ENCODE measurements at places on chromosomes 13 and 19. TPM values are rescaled to one million over a fixed set of nuclear protein-coding genes. Genes with fewer than 3 reads are reported as not detected.

DNA sequence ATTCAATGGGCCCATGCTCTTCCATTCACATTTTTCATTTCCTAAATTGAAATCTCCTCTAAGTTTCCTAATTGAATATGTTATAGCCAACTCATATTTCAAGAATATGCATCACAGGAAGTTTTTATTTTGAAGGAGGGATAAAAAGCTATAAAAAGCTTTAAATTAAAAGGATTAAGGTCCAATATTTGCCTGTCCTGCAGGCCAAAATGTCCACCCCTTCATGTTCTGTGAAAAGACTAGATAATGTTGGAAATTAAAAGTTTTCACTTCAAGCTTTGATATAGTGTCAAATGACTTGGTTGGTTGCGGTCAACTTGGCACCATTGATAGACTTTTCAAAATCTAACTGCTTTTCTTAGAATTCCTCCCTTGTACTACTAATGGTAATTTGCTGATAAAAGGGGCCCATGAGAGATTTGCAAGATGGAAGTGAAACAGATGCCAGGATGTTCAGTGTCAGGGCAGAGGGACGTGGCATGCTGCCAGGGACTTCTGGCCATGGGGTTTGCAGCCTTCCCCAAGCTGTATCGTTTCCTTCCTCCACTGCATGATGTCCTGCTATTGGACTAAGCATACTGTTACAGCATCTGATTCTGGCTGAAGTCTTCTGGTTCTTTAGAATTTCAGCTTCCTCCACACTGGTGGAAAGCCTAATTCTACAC lies 547.3 kb upstream of the MIR17HG start:
- H3K27me3 ChIP-seq: no peaks in the 10 kb centered on the region
- H3K4me3 ChIP-seq: no peak overlapping the region
- no peak for DNase-seq
- H3K27ac ChIP-seq: no peak overlapping the region
- no peaks in the 10 kb centered on the region for H3K36me3 ChIP-seq

The JUNB gene
- 125 TPM for total RNA-seq

The NFIX gene
- total RNA-seq: 54.2 TPM

DNA sequence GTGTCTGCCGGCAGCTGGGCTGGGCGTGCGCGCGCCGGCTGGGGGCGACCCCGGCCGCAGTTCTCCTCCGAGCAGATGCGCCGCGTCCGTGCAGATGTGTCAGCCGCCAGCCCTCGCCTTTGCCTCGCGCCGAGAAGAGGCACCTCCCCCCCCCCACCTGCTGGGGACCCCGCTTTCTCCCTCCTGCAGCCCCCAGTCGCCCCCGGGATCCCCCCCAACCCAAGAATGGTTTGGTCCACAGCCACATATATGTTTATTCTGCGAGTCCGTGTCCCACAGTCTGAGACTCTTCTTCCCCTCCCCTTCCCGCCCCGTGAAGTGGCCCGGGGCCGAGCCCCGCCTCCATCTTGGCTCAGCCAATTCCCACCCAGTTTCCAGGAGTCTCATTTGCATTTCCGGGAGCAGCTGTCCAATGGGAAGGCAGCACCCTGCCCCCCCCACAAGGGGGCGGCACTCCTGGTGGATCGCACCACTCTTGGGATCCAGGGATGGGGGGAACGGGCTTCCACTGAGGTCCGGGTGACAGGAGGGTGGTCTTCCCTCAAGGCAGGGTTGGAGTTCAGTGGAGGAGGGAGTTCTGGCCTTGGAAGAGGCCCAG lies 8.6 kb downstream of the ISOC2 start:
- no peak overlapping the region for H3K4me3 ChIP-seq
- peaks cover 21% of the 10 kb centered on the region for H3K4me1 ChIP-seq
- H3K27me3 ChIP-seq: peaks cover 31% of the 10 kb centered on the region
- peak; percentile 88 for DNase-seq

The ADM5 gene
- total RNA-seq: 1.5 TPM

DNA sequence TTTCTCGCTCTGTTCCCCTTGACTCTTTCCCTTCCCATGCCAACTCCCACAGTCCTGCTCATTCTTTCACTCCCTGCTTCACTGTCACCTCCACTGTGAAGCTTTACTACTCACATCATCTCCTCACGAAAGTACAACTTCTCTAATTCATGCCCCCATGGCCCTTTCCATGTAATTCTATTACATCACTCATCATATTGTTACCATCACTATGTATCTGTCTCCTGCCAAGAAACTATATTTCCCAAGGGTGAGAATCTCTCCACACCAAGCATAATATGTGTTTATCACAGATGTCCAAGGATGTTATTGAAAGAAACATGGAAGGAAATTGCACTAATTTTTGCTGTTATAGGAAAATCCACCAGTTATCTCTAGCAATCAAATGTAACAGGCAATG lies 37.2 kb upstream of the LRCH1 start:
- H3K36me3 ChIP-seq: no peaks in the 10 kb centered on the region
- DNase-seq: no peak
- H3K4me1 ChIP-seq: no peaks in the 10 kb centered on the region
- no peaks in the 10 kb centered on the region for H3K27me3 ChIP-seq

The GAMT gene
- total RNA-seq: 16.6 TPM

The CCDC61 gene
- total RNA-seq: 5.4 TPM

GRCh38 chr19:14097532-14098151 lies 7.1 kb upstream of the SAMD1 start:
- peak overlapping the region; percentile 7 for H3K27ac ChIP-seq
- no peaks in the 10 kb centered on the region for H3K4me1 ChIP-seq
- no peak for DNase-seq
- peaks cover 69% of the 10 kb centered on the region for H3K36me3 ChIP-seq
- H3K27me3 ChIP-seq: no peaks in the 10 kb centered on the region

DNA sequence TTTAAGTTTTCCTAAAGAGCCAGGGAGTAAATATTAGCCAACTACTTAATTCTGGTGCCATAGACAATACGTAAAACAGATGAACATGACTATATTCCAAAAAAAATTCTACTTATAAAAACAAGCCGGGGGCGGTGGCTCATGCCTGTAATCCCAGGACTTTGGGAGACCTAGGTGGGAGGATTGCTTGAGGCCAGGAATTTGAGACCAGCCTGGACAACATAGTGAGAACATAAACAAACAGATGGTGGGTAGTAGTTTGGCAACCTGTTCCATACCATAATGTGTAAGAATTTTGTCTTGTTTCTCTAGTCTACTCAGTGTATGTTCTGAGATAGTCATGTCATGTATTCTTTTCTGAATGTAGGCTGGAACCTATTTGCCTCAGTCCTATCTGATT lies 25.4 kb downstream of the ITM2B start:
- H3K4me1 ChIP-seq: peaks cover 10% of the 10 kb centered on the region
- H3K4me3 ChIP-seq: no peak overlapping the region
- DNase-seq: no peak
- H3K36me3 ChIP-seq: peaks cover 99% of the 10 kb centered on the region

DNA sequence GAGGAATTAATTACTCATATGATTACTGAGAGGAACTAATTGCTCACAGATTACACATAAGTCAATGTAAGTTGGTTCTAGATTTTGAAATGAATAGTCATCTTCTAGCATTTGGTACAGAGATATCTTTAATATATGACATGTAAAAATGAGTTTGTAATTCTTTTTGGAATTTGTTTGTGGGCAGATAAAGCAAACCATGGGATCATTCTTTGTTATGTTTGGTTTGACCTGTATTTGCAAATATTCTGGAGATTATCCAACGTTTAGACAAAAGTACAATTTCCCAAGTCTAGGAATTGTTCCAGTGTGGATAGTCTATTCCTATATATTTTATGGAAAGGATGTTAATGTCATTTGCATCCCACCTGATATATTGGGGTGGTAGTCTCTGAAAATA lies 309.6 kb upstream of the EDNRB start:
- H3K4me3 ChIP-seq: no peak overlapping the region
- no peak for DNase-seq
- no peaks in the 10 kb centered on the region for H3K4me1 ChIP-seq
- no peaks in the 10 kb centered on the region for H3K27me3 ChIP-seq
- H3K27ac ChIP-seq: no peak overlapping the region
- no peaks in the 10 kb centered on the region for H3K36me3 ChIP-seq

The IGFL3 gene
- total RNA-seq: not detected

The IGFL2 gene
- not detected for total RNA-seq

- no peaks in the 10 kb centered on the region for H3K36me3 ChIP-seq
- DNase-seq: no peak
- no peak overlapping the region for H3K4me3 ChIP-seq
Measured at GRCh38 chr13:113874579-113875428, 10.9 kb upstream of the GAS6 start.

DNA sequence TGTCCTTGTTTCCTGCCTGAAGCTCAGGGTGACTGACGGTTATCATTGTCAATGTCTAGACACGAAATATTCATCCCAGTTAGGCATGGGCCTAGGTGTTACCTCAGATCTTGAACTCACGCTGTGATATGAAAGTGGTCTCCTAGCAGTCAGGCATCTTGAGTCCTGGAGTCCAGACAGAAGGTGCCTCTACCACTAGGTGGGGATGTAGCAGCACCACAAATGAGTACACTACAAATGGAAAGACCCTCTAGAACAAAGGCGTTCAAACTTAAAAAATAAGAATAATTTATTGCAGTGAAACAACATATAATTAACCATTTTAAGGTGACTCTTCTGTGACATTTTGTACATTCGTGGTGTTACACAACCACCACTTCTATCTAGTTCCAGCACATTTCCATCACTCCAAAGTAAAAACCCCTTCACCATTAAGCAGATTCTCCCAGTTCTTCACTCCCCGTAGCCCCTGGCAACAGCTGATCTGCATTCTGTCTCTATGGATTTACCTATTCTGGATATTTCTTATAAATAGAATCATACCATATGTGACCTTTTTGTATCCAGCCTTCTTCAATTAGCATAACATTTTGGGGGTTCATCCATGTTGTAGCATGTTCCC lies 11.9 kb upstream of the FRY start:
- no peaks in the 10 kb centered on the region for H3K27me3 ChIP-seq
- no peak for DNase-seq
- H3K4me1 ChIP-seq: no peaks in the 10 kb centered on the region

- H3K27ac ChIP-seq: no peak overlapping the region
- no peaks in the 10 kb centered on the region for H3K4me1 ChIP-seq
- no peaks in the 10 kb centered on the region for H3K36me3 ChIP-seq
Measured at GRCh38 chr13:36082806-36083205, 48.4 kb downstream of the DCLK1 start.

- DNase-seq: no peak
- no peak overlapping the region for H3K27ac ChIP-seq
- H3K4me1 ChIP-seq: no peaks in the 10 kb centered on the region
- H3K27me3 ChIP-seq: no peaks in the 10 kb centered on the region
- no peak overlapping the region for H3K4me3 ChIP-seq
Measured at GRCh38 chr13:79190932-79191331, 215.1 kb downstream of the RBM26 start.

DNA sequence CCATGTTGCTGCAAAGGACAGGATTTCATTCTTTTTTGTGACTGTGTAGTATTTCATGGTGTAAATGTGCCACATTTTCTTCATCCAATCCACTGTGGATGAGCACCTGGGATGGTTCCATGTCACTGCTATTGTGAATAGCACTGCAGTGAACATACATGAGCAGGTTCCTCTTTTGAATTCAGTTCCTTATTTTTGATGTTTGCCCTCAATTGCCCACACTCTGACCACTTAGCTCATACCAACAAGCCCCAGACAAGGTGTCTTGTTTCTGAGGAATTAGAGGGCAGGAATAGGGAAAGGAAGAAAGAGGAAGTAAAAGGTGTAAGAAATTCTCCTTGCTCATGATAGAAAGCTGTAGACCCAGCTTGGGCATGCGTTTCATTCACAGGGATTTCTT lies 244.2 kb upstream of the ZNF507 start:
- H3K4me3 ChIP-seq: no peak overlapping the region
- no peaks in the 10 kb centered on the region for H3K36me3 ChIP-seq
- no peaks in the 10 kb centered on the region for H3K27me3 ChIP-seq
- H3K27ac ChIP-seq: no peak overlapping the region

DNA sequence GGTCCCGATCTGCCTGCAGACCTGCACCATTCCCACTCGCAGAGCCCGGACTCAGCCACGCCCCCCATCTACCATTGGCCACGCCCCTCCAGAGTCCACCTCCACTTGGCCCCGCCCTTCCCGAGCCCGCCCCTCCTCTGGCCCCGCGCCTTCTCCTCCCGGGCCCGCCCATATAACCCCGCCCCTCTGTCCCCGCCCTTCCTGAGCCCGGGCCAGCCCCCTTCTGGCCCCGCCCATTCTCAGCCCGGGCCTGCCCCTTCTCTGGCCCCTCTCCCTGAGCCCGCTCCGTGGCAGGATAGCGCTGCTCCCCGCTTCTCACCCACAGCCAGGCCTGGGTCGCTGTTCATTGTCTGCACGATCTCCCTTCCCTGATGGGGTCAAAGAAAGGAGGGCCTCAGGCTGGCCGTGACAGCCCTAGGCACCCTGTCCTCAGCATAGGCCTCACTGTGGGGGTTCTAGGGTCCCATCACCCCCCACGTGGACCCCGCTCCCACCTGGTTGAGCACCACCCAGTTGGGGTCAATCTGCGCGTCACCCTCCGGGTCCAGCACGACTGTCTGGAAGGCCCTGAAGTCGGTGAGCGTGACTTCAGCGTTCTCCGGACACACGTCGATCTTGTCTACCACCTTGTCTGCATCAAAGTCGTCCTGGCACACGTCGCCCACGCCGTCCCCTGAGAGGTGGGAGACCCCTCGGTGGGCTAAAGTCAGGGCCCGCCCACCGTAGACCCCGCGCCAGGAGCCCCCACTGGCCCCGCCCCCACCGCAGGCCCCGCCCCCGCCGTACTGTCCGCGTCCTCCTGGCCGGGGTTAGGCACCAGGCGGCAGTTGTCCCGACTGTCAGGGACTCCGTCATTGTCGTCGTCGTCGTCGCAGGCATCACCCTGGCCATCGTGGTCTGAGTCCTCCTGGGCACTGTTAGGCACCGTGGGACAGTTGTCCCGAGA lies 5.7 kb downstream of the COMP start:
- peak; percentile 83 for DNase-seq
- peaks cover 57% of the 10 kb centered on the region for H3K27me3 ChIP-seq
- no peak overlapping the region for H3K27ac ChIP-seq

GRCh38 chr13:23866420-23867026 lies 22.7 kb downstream of the MIPEP start:
- no peaks in the 10 kb centered on the region for H3K36me3 ChIP-seq
- no peak overlapping the region for H3K4me3 ChIP-seq
- DNase-seq: no peak
- no peaks in the 10 kb centered on the region for H3K4me1 ChIP-seq
- no peak overlapping the region for H3K27ac ChIP-seq

DNA sequence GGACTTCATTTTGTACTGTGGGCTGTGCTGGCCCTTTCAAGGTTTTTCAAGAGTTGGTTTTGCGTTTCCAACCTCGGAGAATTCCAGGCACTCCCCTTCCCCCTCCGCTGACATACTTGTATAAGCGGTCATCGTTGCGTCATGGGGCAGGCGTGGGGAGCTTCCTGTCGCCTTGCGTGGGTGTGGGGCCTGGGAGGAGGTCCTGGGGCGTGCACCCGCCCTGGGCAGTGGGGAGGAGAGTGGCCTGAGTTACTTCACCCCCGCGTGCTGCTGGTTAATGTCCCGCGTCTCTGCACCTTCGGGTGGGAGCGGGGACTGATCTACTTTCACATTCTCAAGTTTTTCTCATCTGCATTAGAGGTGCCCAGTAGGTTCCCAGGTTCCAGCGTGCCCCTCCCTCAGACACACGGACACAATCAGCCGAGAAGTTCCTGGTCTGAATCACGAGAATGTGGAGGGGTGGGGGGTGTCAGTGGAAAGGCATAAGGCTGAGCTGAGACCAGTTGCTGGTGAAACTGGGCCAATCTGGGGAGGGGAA lies 4.1 kb downstream of the IER2 start:
- DNase-seq: peak; percentile 99
- H3K36me3 ChIP-seq: no peaks in the 10 kb centered on the region
- H3K27me3 ChIP-seq: no peaks in the 10 kb centered on the region
- H3K4me3 ChIP-seq: peak overlapping the region; percentile 64
- peaks cover 28% of the 10 kb centered on the region for H3K4me1 ChIP-seq

The CRTC1 gene
- total RNA-seq: 7.2 TPM

GRCh38 chr19:48737360-48737998 lies 2.9 kb downstream of the RASIP1 start:
- H3K27ac ChIP-seq: no peak overlapping the region
- peaks cover 7% of the 10 kb centered on the region for H3K4me1 ChIP-seq
- no peak for DNase-seq
- no peak overlapping the region for H3K4me3 ChIP-seq
